Thoracic aorta (tissue), 2 donors: ENCODE measurements at places on chromosomes 6 and 20. TPM values are rescaled to one million over a fixed set of nuclear protein-coding genes. Genes with fewer than 3 reads are reported as not detected.

GRCh38 chr6:166714581-166714980 lies 87.5 kb upstream of the RPS6KA2 start:
- H3K36me3 ChIP-seq, result no peaks in the 10 kb centered on the region
- no peak for DNase-seq
- no peaks in the 10 kb centered on the region for H3K4me1 ChIP-seq
- no peak overlapping the region for H3K4me3 ChIP-seq
- H3K27me3 ChIP-seq, result no peaks in the 10 kb centered on the region

- peaks cover 7% of the 10 kb centered on the region for H3K4me1 ChIP-seq
- H3K27me3 ChIP-seq, result no peaks in the 10 kb centered on the region
- H3K4me3 ChIP-seq, result no peak overlapping the region
- no peak overlapping the region for H3K27ac ChIP-seq
- no peaks in the 10 kb centered on the region for H3K36me3 ChIP-seq
Observed at GRCh38 chr6:7992002-7992815, 72.0 kb downstream of the BLOC1S5 start.

TRIM31 gene
- not detected for total RNA-seq

CLVS2 gene
- not detected for total RNA-seq

SNAP91 gene
- 3.0 TPM for total RNA-seq

- no peaks in the 10 kb centered on the region for H3K27me3 ChIP-seq
- H3K36me3 ChIP-seq, result no peaks in the 10 kb centered on the region
- no peak for DNase-seq
Observed at GRCh38 chr20:10288954-10289646, 70.5 kb downstream of the SNAP25 start.

GRCh38 chr20:20207291-20207690 lies 155.0 kb downstream of the CFAP61 start:
- H3K4me3 ChIP-seq, result no peak overlapping the region
- no peaks in the 10 kb centered on the region for H3K4me1 ChIP-seq
- H3K36me3 ChIP-seq, result no peaks in the 10 kb centered on the region
- H3K27ac ChIP-seq, result no peak overlapping the region

- H3K4me3 ChIP-seq, result no peak overlapping the region
- DNase-seq, result no peak
- H3K27me3 ChIP-seq, result no peaks in the 10 kb centered on the region
Observed at GRCh38 chr6:90765895-90766294, 179.0 kb upstream of the MAP3K7 start.

GRCh38 chr6:161001421-161001820 lies 9.9 kb downstream of the MAP3K4 start:
- H3K27me3 ChIP-seq, result no peaks in the 10 kb centered on the region
- no peaks in the 10 kb centered on the region for H3K36me3 ChIP-seq
- DNase-seq, result no peak
- no peak overlapping the region for H3K4me3 ChIP-seq
- H3K4me1 ChIP-seq, result no peaks in the 10 kb centered on the region

GINS1 gene
- 0.41 TPM for total RNA-seq

- H3K36me3 ChIP-seq, result peaks cover 66% of the 10 kb centered on the region
- no peaks in the 10 kb centered on the region for H3K4me1 ChIP-seq
- no peak for DNase-seq
- H3K27me3 ChIP-seq, result no peaks in the 10 kb centered on the region
- no peak overlapping the region for H3K27ac ChIP-seq
Observed at GRCh38 chr6:158770533-158771330, 48.4 kb downstream of the EZR start.

DNA sequence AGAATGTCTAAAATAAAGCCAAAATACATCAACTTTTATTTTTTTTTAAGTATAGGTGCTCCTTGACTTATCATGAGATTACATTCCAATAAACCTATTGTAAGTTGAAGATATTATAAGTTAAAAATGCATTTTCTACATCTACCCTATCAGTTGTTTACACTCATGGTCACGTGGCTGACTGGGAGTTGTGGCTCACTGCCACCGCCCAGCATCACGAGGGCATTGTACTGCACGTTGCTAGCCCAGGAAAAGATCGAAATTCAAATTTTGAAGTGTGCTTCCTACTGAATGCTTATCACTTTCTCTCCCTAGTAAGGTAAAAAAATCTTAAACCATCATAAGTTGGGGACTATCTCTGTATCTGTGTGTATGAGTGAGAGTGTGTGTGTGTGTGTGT lies 126.6 kb upstream of the RIN2 start:
- H3K27ac ChIP-seq, result no peak overlapping the region
- H3K27me3 ChIP-seq, result no peaks in the 10 kb centered on the region
- no peaks in the 10 kb centered on the region for H3K4me1 ChIP-seq
- no peaks in the 10 kb centered on the region for H3K36me3 ChIP-seq

DNA sequence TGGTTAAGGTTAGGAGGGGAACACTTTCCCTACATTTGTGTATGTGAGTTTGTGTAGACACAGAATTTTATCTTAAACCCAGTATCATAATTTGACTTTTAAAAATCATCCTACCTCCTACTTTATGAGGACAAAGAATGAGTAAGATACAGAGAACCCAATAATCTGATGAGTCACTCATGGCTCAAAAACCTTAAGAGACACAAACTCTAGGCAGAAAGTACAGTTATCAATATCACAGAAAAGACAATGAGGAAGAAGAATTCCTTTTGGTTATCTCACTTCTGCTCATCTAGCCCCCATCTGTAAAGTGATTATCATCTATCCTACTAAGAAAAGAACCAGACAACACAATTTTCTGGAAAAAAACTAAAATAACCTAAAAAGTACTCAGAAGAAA lies 87.7 kb downstream of the EPB41L2 start:
- no peak for DNase-seq
- H3K27ac ChIP-seq, result no peak overlapping the region
- no peaks in the 10 kb centered on the region for H3K27me3 ChIP-seq
